CD4-positive, alpha-beta T cell treated with Interleukin-15 for 4 hours (primary cell): ENCODE measurements at places on chromosomes 7 and 10.

DNA sequence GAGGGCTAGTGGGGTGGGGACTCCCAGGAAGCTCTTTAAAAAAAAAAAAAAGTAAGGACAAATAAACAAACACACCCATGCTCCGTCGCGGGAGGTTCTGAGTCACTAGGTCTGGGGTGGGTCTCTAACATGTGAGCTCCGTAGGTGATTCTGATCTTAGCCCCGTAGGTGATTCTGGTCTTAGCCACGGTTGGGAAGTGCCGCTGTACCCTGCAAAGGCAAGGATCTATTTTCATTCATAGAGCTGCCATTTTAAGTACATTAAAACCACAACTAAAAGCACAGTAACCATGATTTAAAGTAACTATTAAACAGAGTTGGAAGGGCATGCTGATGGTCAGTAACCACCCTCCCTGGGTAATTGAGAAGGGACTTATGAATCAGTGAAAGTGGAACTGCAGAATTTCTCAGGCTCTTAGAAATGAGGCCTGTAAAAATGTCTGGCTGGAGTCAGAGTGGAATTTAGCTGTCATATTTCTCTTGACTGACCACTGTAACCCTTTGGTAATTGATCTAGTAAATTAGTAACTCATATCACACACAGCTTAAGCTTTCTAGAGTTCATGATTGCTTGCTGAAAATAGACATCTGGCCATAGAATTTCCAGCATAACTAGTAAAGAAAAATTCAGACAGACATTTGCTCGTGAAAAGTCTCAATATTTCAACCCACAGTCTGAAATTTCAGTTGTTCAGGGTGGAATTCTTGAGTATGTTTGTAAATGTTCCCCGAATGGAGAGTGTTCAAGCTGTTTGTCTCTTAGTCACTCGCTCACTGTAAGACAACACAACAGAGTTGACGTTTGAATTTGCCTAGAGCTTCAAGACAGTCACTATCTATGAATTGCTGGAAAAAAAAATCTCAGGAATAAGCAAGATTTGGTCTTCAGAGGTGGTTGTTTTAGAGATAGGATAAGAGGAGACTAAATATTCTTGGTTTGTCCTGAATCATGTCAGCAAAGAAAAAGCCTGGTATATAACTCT is 34.2 kb upstream of the TCF7L2 start:
- DNase-seq, result no peak

- no peak for DNase-seq
Measured at GRCh38 chr10:131651674-131652437, 249.0 kb upstream of the PPP2R2D start.

DNA sequence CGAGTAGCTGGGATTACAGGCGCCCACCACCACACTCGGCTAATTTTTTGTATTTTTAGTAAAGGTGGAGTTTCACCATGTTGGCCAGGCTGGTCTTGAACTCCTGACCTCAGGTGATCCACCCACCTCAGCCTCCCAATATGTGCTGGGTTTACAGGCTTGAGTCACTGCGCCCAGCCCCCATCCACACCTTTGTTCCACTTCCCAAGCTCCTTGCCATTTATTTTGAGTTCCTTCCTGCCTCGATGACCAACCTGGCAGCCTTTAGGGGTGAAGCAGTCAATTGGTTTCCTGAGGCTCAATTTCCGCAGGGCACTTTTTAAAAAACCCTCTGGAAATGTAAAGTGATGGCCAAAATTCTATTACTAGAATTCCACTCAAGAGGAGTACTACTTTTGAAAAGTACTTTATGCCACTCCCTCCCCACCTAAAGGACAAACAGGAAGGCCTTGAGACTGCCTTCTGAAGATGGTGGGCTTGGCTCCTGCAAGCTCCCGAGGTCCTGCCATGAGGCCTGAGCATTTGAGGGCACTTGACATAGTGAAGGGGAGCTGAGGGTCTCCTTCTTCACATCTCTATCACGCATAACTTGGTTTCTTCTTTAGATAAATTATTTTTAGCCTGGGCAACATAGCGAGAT is 32.5 kb upstream of the RBM33 start:
- no peak for DNase-seq

DNA sequence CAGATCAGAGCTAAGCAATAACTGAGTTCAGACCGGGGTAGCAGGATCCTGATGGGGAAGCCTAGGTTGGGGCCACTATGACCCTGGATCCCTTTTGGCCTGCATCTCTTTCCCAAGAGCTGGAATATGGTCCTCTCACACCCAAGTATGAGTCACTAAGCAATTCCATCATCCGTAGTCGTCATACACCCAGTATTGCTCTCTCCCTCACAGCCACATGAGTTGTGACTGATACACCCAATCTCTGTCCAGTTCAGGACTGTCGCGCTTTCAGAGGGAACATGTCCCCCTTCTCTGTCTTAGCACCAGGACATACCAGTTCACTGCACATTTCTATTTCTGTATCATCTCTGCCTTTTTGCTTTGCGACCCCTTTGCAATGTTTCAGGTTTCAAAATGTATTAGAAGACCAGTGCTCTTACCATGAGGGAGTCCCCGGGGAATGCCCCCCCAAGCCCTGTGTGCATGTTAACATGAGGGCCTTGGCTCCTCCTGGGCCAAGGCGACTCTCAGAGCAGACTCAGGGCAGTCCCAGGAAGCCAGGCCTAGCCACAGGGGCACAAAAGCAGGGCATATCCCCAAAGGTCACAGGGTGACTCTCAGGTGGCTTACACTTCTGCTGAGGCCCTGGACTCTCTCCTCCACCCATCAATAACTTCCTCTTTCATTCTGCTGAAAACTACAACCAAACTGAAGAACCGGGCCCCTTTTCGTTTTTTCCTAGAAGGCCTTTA is 75.3 kb upstream of the SAMD8 start:
- no peak for DNase-seq

GRCh38 chr10:59325116-59325515 is 37.2 kb downstream of the FAM13C start:
- DNase-seq, result no peak

DNA sequence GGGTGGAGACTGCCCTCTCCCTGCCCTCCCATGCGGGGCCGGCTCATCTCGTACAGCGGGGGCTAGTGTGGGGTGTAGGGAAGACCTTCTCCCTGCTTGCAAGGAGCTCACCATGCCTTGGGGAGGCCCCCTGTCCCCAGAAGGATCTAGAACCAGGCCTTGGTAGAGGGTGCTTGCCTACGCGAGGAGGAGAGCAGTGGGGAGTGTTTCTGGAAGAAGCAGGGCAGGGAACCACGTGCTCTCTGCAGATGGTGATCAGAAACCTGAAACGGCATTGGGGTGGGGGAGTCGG is 2.7 kb downstream of the MAFK start:
- no peak for DNase-seq

GRCh38 chr7:41628901-41629300 is 74.0 kb downstream of the INHBA start:
- no peak for DNase-seq

GRCh38 chr10:5457741-5458140 is 41.6 kb downstream of the CALML5 start:
- DNase-seq, result no peak

GRCh38 chr10:123755061-123755460 is 88.9 kb downstream of the GPR26 start:
- DNase-seq, result no peak

DNA sequence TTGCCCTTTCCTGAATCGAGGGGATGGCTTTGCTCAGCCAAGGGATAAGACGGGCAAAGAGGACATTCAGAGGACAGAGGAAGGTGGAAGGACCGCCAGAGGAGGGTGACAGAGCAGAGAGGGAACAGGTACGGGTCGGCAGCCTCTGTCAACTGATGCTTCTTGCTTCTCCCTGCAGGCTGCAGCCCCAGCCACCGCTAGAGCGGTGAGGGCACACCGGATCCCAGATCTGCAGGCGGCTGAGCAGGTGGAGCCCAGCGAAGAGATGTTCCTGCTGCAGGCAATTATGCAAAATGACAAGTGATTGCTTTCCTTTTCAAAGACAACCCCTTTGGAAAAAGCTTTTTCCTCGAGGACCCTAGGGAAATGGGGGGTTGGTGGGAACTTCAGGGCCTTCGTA is 181.9 kb upstream of the ANKRD30A start:
- no peak for DNase-seq

DNA sequence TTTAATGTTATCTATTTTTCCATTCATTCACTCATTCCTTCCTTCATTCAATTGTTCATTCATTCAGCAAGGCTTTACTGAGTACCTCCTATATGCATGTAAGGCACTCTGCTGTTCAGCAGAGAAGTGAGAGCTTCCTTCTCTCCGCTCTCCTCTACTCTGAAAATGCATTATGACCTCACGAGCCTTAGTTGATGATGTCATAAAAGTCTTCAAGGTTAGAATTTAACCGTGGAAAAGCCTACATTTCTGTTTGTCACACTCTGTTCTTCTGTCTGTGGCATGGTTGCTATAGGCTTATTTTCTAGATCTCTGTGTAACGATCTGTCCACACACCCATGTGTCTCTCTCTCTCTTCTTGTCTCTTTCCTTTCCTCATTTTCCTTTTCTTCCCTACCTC is 17.1 kb downstream of the ODAD2 start:
- DNase-seq, result no peak

DNA sequence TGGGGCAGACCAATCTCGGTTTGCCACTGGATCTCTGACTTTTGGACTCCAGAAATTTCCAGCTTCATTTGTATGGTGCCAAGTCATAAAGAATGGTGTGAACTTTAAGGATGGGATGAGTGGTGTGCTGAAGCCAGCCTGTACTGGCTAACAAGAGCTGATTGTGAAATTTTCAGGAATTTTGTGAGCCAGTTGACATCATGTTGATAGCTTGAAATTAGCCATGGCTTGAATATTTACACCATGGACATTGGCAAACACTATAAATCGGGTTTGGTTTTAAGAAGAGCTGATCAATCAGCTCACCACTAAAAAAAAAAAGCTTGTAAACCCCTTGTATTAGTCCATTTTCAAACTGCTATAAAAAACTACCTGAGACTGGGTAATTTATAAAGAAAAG is 14.1 kb upstream of the MYH16 start:
- DNase-seq, result no peak

- no peak for DNase-seq
Measured at GRCh38 chr7:5424749-5425506, 1.3 kb upstream of the TNRC18 start.

DNA sequence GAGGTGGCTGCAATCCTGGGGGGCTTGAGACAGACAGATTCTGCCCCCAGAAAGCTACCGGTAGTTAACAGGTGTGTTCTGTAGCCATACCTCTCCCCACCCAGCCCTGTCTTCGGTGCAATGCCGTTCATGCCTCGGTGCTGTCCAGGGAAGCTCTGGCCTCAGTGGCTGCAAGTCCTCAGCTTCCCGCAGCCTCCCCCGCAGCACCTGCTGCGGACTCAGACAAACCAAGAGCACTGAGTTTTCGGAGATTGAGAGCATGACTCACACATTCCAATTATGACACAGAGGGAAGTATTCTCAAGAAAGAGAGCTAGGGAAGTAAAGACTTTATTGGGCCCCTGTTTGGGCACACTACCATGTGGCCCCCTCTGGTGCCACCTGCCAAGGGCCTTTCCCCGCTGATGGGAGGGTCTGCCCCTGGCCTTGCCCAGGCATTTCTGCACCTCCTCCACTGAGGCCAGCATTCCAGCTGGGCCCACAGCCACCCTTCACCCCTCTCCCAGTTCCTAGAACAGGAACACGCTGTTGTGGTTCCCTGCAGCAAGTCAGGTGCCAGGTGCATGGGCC is 30.2 kb upstream of the EZH2 start:
- peak; percentile 30 for DNase-seq

- DNase-seq, result peak; percentile 7
Measured at GRCh38 chr10:70832852-70833528, 17.2 kb downstream of the SGPL1 start.

GRCh38 chr10:58435297-58435985 is 50.2 kb downstream of the TFAM start:
- DNase-seq, result no peak

DNA sequence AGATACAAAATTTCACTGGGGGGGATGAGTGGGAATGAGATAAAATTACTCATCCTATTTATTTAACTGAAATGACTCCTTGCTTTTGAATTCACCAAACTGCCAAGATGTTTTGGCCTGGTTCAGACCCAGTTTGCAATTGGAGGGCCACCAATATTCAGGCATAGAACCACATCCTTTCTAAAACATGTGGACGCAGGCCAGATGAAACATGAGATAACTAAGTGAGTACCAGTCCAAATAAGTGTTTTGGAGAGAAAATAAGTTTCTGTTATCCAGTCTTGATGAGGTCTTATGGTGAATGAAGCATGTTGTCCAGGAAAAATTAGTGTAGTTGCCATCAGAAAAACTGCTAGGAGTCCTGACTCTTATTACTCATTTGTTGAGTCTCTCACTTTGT is 36.3 kb upstream of the PDK4 start:
- DNase-seq, result no peak

- no peak for DNase-seq
Measured at GRCh38 chr7:418636-419280, 100.9 kb downstream of the PDGFA start.

GRCh38 chr10:27620430-27621397 is 116.6 kb downstream of the RAB18 start:
- DNase-seq, result no peak

DNA sequence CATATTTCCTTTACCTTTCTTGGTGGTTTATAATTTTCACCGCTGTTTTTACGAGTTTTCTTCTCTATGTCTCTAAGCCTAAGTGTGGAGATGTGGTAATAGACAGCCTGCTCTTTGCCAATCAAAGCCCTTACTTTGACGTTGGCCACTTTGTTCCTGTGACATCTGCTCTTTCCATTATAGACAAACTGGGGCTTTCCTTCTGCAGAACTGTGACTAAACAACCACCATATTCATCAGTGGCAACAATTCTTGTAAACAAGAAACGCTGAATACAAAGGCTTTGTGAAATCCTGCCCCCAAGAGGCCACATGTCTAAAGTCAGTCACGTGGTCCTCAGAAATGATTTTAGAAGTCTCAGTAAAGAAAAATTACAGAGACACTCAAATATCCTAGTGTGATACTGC is 59.6 kb upstream of the CAPZA2 start:
- DNase-seq, result peak; percentile 22

DNA sequence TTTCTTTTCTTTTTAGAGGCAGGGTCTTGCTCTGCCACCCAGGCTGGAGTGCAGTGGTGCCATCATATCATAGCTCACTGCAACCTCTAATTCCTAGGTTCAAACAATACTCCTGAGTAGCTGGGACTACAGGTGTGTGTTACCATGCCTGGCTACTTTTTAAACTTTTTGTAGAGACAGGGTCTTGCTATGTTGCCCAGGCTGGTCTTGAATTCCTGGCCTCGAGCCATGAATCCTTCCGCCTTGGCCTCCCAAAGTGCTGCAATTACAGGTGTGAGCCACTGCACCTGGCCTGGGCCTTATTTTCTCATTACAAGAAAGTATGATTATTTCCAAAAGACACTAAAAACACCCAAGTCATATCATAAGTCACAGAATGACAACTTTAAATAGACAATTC is 106.6 kb downstream of the CDK6 start:
- DNase-seq, result no peak

GRCh38 chr7:158302274-158303070 is 285.2 kb downstream of the PTPRN2 start:
- DNase-seq, result no peak

GRCh38 chr7:123360631-123361030 is 160.9 kb upstream of the SLC13A1 start:
- no peak for DNase-seq

- DNase-seq, result no peak
Measured at GRCh38 chr10:95820363-95820762, 64.4 kb downstream of the ENTPD1 start.

GRCh38 chr7:87886875-87887274 is 10.6 kb downstream of the DBF4 start:
- peak; percentile 46 for DNase-seq
